ENCODE measurements at places on chromosomes 5 and 9.

GRCh38 chr5:75037106-75037505 lies 15.3 kb downstream of the GCNT4 start:
- DNase-seq: no peak

GRCh38 chr5:65832603-65833228 lies 93.7 kb upstream of the ERBIN start:
- DNase-seq: no peak

GRCh38 chr9:34988218-34989002 lies 1.1 kb upstream of the DNAJB5 start:
- no peak for DNase-seq

DNA sequence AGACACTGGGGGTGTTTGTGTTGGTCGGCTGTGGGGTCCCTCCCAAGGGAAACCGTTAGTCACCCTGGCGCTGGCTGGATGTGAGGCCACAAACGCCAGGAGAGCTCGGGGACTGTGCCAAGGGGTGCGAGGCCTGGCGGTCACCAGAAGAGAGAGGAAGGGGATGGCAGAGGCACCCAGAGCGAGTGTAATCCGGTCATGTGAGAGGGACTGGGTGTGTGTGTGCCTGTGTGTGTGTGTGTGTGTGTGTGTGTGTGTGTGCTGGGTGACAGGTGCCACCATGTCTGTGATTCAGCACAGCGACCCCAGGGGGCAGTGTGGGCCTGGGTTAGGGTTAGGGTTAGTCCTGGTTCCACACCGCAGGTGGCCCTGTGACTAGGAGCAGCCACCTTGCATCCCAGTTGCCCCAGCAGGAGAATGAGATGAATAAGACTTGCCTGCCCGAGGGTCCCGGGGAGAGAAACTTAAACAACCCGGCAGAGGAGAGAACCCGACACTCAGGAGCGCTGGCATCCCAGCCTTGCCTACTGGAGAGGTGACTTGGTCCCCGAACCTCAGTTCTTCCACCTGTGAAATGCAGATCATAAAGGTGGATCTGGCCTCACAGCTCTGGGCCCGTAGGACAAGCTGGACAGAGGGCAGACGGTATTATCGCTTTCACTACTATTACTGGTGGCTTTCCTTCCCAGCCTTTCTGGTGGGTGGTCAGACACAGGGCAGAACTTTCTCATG lies 1.4 kb upstream of the ADAMTSL2 start:
- DNase-seq: peak; percentile 82

GRCh38 chr9:84371737-84372136 lies 31.2 kb upstream of the SLC28A3 start:
- peak; percentile 62 for DNase-seq

DNA sequence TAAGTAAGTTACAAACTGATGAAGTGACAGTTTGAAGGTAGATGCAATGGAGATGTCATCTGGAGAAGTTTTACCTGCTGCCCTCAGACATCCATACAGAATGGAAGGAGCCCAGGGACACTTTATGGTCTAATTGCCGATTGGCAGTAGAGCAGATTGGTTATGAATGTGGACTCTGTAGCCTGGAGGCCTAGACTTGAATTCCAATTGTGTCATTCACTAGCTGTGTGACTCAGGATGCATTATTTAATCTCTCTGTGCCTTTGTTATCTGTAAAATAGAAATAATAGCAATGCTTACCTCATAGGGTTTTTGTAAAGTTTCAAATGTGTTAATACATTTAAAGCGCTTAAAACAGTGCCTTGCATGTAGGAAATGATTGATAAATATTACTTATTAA lies 5.2 kb upstream of the TCERG1 start:
- no peak for DNase-seq

DNA sequence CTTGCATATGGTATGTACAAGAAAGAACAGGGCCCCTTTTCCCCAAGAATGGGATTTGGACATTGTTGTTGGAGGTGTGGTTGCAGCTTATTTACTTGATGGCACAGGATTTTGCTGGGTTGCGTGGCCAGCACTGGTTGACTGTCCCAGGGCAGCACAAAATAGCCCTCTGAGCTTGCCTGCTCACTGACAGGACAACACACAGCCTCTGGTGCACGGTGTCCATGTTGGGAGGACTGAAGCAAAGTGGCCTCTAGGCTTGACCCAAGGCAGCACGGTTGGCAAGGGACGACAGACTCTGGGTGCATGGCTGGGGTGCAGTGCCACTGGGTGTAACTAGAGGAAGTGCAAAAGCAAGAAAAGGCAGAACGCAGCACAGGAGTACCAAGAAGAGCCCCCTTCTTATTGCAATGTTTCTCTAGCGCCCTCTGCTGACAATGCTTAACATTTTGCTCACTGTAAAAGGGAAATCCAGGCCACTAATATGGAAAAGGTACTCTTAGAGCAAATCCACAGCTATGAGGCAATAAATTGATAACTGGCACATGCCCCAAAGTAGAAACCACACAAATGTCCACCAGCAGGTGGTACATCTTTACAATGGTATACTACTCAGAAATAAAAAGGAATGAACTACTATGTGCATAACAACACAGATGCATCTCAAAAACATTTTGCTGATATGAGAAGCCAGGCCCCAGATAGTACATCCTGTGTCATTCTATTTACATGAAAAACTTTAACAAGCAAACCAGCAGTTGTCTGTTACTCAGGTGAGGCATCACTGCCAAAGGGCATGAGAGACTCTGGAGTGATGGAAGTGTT lies 47.4 kb upstream of the BARX1 start:
- no peak for DNase-seq

GRCh38 chr5:96875791-96876291 lies 459 bp upstream of the ERAP2 start:
- DNase-seq: no peak

DNA sequence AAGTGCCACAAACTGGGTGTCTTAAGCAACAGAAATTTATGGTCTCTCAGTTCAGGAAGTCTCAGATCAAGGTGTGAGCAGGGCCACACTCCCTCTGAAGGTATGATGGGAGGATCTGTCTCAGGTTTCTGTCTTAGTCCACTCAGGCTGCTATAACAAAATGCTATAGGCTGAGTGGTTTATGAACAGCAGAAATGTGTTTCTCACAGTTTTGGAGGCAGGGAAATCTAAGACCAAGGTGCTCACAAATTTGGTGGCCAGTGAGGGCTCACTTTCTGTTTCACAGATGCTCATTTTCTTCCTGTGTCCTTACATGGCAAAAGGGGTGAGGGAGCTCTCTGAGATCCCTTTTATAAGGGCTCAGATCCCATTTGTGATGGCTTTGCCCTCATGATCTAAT lies 281.4 kb downstream of the CWC27 start:
- DNase-seq: no peak

DNA sequence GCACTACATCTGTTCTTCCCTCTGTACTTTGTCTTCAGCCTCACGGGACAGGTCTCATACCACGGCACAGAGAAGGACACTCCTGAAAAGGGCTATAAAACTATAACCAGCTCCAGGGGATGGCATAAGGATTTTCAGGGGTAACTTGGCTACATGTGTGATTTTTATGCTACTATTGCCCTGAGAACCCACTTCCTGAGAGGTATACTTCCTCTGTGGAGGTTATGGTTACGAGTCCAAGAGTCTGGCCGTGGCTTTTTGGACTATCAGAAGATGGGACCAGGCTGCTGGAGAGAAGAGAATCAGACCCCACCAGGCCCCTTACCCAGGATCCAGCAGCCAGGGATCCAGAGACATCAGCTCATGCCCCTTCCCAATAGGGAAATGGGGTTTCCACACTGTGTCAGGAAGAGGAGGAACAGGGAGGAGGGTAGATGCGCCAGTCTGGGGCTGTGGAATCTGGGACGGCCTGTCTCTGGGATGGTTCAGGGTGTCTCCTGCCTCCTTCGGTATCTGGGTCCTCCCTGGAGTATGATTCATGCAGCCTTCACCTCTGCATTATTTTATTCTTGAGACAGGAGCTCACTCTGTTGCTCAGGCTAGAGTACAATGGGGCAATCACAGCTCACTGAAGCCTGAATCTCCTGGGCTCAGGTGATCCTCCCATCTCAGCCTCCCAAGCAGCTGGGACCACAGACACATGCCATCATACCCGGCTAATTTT lies 29.7 kb downstream of the WHRN start:
- no peak for DNase-seq

GRCh38 chr9:136002881-136003280 lies 41.7 kb upstream of the UBAC1 start:
- DNase-seq: no peak

DNA sequence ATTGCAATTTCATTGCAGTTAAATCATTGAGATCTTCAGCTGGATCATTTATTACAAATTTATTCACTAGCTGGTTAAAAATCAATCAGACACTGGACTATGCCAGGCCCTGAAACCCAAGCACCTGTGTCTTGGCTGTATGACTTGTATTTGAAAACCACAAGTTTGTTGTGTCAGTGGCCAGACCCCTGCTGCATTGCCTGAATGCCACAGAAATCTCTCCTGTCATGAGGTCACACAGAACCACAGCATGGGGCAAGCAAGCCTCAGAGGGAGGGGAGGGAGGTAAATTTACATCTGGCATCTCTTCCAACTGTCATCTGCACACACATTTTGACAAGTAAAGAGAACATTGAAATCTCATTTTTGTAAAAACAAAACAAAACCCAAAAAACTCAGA lies 90.0 kb downstream of the ARRDC3 start:
- DNase-seq: no peak

DNA sequence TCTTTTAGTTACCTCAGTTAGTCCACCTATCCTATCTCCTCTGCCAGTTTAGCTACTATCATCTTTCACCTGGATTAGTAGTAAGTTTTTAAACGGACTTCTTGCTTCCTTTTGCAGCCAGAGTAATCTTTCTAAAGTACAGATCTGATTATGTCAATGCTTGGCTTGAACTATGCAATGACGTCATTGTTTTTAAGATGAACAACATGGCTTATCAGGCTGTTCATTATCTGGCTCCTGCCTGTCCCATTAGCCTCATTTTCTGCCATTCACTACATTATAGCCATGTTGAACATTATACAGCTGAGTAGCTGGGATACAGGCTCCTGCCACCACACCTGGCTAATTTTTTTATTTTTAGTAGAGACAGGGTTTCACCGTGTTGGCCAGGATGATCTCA lies 98.7 kb downstream of the RANBP17 start:
- DNase-seq: no peak

- no peak for DNase-seq
These were observed 129.4 kb downstream of the LPAR1 start for GRCh38 chr9:110908894-110909293.

DNA sequence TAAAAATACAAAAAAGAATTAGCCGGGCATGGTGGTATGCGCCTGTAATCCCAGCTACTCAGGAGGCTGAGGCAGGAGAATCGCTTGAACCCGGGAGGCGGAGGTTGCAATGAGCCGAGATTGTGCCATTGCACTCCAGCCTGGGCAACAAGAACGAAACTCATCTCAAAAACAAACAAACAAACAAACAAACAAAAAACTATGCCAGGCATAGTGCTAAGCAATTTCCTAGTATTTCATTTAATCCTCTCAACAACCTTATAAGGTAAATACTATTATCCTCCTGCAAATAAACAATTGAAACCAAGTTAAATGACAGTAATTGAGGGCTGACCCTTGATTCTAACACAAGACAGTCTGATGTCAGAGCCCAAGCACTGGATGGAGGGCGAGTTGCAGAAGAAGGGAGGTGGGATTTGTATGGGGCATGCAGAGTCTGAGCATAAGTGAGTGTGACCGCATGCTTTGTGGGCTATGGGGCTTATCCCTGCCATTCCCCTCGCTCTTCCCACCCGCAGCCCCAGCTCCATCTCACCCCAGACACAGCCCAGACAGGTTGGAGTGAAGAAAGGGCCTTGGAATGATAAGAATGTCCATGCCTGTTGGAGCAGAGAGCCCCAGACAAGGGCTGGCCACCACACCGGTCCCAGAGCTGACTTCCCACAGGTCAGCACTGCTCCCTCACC lies 24.3 kb upstream of the RPS14 start:
- DNase-seq: no peak

DNA sequence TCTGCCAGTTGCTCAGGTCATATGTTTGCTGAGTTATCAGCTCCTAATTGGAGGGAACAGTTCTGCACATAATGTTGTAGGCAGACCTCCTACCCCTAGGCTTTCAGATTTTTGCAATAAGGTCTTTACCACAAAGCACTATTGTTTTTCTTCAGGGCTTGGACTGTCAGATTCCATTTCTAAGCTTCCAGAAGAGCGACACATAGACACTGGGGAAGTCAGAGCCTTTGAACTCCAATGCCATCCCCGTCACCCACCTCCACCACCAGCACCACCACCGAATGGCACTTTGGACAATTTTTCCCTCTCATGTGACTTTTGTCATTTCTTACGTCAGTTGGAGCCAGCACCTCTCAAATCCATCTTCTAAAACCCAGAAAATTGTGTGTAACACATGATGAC lies 28.3 kb upstream of the SPRY4 start:
- no peak for DNase-seq

DNA sequence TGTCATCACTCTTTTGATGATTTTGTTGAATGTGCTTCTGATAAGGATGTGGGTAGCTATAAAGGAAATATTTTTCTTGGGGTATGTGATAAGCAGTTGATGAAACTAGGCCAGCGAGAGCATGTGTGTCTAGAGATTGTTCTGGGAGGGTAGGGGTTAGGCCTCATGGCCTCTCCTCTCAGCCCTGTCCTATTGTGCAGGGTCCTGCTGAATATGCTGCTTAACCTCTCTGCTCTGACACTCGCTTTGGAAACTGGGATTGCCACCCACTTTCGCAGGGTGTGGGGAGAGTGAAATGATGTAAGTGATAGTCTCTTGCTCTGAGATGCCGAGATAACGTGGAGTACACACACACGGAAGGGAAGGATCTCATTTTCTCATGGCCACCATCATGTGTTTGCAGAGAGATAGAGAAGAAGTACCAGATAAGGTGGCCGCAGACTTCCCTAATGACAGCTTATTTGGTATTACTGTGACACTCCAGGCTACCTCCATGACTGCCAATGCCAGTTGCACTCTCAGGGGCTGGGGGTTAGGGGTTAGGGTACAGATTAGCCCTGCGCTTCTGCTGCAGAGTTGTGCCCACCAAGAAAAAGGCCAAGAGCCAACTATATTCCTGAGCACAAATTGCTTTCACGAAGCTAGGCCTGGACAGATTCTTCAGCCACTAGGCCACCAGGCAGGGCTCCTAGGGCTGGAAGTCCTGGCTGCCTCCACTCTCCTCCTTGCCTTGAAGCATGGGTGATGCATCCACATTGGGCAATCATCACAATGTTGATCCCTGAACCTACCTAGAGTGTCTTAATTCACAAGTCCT lies 25.2 kb upstream of the TNFAIP8 start:
- no peak for DNase-seq

DNA sequence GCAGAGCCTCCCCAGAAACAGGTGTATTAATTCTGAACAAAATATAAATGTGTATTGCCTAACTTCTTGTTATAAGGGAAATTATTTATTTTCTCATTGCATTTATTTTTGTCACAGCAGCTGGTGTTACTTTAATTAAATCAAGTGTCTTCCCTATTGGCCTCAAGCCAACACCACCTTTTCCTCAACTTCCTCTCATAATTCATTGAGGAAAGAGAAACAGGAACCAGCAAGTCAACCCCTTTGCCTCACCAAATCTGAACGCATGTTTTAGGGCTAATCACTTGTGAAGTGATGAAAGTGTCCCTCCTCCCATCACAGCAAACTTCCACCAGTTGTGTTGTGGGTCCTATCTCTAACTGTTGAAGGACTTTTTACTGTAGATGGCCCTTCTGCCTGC lies 73.1 kb downstream of the DIRAS2 start:
- no peak for DNase-seq
